ENCODE measurements at places on chromosomes 13 and 19. TPM values are rescaled to one million over a fixed set of nuclear protein-coding genes. Genes with fewer than 3 reads are reported as not detected.

Gene POLRMT
- 93.0 TPM for polyA plus RNA-seq

GRCh38 chr13:21898459-21898858, 227.6 kb downstream of the FGF9 start:
- H3K36me3 ChIP-seq = no peaks in the 10 kb centered on the region
- no peaks in the 10 kb centered on the region for H3K4me1 ChIP-seq
- no peak for DNase-seq
- H3K27ac ChIP-seq = no peak overlapping the region
- H3K4me3 ChIP-seq = no peak overlapping the region

DNA sequence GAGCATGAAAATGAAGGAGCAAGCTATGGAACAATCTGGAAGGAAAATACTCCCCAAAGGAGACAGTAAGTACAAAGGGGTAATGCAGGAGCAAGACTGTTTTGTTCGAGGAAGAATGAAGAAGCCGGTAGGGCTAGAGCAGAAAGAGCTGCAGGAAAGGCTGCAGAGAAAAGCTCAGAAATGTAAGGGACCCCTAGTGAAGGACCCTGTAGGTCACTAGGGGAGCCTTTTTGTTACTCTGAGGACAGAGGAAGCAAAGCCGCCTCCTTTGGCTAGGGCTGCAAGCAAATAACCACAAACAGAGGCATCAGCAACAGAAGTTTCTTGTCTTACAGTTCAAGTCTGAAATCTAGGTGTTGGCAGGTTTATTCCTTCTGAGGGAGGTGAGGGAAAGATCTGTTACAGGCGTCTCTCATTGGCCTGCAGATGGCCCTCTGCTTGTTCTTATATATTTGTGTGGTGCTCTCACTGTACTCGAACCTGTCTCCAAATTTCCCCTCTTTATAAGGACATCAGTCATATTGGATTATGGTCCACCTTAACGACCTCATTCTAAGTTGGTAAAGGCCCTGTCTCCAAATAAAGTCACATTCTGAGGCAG, 362.3 kb downstream of the COG6 start:
- H3K36me3 ChIP-seq = no peaks in the 10 kb centered on the region
- H3K4me3 ChIP-seq = no peak overlapping the region
- no peaks in the 10 kb centered on the region for H3K27me3 ChIP-seq
- no peak for DNase-seq

GRCh38 chr13:24922387-24922744, 158.4 kb downstream of the RNF17 start:
- no peak for DNase-seq
- no peaks in the 10 kb centered on the region for H3K27me3 ChIP-seq
- H3K4me3 ChIP-seq = peak overlapping the region; percentile 89
- peaks cover 2% of the 10 kb centered on the region for H3K4me1 ChIP-seq

DNA sequence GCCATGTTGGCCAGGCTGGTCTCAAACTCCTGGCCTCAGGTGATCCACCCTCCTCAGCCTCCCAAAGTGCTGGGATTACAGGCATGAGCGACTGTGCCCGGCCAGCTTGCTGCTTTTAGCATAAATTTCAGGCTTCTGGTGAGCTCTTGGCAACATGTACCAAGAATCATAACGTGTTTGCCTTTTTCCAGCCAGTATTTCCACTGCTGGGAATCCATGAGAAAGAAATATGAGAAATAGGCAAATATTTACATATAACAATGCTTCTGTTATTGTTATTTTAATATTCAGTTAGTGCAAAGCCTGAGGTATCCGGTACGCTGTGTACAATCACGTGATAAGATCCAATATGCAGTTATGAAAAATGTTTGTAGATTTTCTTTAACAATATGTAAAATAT, 29.2 kb upstream of the CERS4 start:
- no peaks in the 10 kb centered on the region for H3K27me3 ChIP-seq
- H3K4me1 ChIP-seq = no peaks in the 10 kb centered on the region
- H3K4me3 ChIP-seq = no peak overlapping the region
- no peaks in the 10 kb centered on the region for H3K36me3 ChIP-seq
- H3K27ac ChIP-seq = no peak overlapping the region

DNA sequence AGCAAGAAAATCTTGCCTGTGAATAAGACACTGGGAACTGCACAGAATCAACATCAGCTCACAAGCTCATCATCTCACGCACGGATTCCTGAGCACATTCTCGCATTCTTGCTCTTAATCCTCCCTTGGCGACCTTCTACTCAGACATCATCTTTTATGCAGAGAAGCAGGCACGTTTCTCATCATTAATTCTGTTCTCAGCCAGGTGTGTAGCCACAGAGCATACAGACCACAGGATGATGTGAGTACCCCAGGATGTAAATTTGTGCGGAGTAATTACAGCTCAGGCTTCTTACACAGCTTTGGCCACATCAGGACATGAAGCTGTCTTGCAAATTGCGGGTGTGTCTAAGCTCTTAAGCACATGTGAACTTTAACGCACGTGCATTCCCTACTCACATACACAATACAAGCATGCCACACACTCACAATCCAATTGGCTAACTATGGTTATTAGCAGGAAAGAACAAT, 36.5 kb upstream of the SACS start:
- no peak overlapping the region for H3K27ac ChIP-seq
- no peak overlapping the region for H3K4me3 ChIP-seq
- no peak for DNase-seq
- H3K36me3 ChIP-seq = no peaks in the 10 kb centered on the region
- H3K27me3 ChIP-seq = peaks cover 2% of the 10 kb centered on the region
